Caki2 (cell line): ENCODE measurements at places on chromosomes 12 and 14.

- DNase-seq, result no peak
Observed at GRCh38 chr12:79023784-79024183, 159.2 kb downstream of the SYT1 start.

DNA sequence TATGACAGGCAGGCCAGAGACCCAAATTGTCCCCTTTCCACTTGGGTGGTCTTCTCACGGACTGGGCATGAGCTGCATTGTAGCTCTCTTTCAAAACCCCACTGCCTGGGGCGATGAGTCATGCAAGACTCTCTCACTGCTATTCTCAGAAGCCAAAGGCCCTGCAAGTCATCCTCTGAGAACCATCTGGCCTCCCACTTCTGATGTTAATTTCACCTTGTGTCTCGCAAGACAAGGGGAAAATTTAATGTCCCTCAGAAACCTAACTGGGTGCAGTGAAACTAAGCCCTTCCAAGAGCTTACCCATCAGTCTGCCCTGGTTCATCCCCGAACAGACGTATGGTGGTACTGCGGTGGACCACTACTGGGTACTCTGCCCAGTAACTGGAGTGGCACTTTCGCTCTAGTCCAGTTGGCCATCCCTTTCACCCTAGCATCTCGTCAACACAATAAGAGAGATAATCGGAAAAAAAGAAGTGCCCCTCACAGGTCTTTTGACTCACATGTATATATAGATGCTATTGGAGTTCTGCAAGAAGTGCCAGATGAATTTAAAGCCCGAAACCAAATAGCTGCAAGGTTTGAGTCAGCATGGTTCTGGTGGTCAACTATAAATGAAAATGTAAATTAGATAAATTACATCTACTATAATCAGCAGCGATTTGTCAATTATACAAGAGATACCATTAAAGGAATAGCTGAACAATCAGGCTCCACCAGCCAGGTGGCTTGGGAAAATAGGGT is 31.3 kb upstream of the LALBA start:
- DNase-seq, result no peak

- DNase-seq, result no peak
Observed at GRCh38 chr14:28629328-28630004, 137.1 kb upstream of the FOXG1 start.

- DNase-seq, result no peak
Observed at GRCh38 chr12:127687181-127687580, 579.8 kb upstream of the TMEM132C start.
